ENCODE measurements at places on chromosomes 2 and 18.

DNA sequence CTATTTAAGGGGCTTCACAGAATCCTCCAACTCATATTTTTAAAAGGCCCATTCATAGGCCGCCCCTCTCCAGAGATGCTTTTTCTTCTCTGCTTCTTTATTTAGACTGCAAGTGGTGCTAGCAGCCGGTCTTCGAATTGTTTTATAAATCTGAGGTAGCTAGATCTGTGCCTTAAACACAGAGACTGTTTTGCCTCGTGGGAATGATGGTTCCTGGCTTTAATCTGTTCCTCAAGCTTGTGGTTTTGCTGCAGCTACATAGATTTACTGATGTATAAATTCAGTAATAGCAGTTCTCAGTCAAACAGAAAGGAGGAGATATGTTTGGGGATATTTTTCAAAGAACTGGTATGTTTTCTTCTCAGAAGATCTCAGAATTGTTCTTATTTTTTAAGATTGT lies 45.3 kb downstream of the TNFRSF11A start:
- no peak for DNase-seq

DNA sequence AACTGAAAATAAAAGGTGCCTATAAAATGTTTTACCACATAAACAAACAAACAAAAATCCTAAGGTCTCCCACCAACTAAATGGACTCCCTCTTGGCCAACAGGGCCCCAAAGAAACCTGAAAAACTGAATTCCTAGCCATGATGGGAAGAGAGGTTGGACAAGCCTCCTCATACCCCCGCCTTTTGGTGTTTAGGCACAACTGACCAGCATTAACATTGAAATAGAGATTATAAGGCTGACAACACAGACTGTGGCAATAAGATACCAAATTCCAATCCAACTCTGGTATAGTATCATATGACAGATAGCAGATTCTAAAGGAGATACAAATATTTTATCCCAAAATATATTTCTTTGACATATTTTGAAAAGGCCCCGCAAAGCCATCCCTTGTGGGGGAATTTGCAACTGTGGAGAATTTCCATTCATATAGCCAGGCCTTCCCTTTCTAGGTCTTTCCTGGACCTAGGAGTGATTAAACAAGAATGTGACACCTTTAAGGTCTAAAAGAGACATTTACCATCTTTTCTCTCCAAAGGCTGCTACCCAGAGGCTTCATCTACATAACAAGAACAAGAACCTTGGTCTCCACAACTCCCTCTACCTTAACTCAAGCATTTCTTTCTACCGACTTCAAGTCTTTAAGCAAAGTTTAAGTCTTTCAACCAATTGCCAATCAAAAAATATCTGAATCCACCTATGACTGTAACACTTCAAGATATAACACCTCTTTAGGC lies 80.0 kb downstream of the CHN1 start:
- DNase-seq, result no peak

- no peak for DNase-seq
Observed at GRCh38 chr2:79189465-79189864, 29.9 kb upstream of the REG3A start.

DNA sequence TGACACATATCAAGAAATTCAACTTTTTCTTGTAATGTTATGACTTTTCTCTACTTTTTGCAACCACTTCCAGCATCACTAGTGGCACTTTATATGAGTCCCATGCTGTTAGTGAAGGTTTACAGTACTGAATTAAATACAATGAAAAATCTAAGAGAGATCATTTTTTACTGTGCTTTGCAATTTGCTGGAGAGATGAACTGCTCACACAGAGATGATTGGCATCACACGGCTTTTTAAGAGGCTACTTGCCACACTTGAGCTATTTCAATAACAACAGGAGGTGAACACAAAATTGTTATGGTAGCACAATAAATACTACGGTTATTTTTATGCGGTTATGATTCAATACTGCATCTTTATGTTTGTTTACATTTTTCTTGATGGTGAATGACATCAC lies 88.9 kb downstream of the DAW1 start:
- no peak for DNase-seq

GRCh38 chr2:132275396-132275795 lies 113.6 kb upstream of the ANKRD30BL start:
- no peak for DNase-seq

GRCh38 chr18:79413025-79413424 lies 17.3 kb downstream of the NFATC1 start:
- no peak for DNase-seq

DNA sequence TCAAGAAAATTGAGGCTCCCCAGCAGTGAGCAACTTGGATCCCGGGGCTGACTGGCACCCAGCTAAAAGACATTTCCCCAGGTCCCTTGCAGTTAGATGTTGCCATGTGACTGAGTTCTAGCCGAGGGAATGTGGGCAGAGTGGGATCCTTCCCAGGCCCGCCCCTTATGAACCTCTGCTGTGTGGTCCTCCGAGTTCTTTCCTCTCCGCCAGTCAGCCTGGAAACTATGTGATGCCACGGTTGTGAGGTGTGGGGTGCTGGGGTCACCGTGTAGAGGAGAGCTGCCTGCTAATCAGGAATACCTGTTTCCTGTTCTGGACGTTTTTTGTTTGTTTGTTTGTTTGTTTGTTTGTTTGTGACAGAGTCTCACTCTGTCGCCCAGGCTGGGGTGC lies 45.5 kb downstream of the TMEM37 start:
- no peak for DNase-seq

GRCh38 chr2:237752761-237753165 lies 45.8 kb upstream of the RBM44 start:
- no peak for DNase-seq

DNA sequence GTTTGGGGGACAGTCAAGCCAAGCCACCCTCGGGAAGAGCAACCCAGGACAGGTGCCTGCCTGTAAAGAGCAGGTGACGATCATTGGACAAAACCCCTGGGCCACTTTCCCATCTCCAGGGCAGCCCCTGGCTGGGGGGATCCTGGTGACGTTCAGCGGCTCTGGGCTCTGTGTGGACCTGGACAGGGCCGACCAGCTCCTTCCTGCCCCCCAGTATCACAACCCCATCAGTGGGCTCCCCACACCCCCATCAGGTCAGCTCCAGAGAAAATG lies 57.3 kb upstream of the ASAP2 start:
- no peak for DNase-seq

DNA sequence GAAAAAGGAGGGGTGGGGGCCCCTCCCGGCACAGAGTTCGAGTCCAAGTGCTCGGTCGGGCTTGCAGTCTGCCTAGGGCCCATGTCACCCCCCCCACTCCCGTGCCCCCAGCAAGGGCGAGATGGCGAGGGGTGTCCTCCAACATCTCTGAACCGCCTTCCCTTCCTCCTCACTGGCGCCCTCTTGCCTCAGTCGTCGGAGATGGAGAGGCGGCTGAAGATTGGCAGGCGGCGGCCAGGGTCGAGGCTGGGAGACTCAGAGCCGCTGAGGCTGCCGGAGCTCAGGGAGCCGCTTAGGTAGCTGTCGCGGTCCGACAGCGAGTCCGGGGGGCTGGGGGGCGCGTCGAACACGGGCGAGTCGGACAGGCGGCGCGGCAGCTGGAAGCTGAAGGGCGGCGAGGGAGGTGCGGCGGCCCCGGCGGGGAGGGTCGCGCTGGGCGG lies 2.3 kb downstream of the ZFP36L2 start:
- DNase-seq, result no peak

- DNase-seq, result no peak
Observed at GRCh38 chr2:67499989-67500388, 102.9 kb downstream of the ETAA1 start.

DNA sequence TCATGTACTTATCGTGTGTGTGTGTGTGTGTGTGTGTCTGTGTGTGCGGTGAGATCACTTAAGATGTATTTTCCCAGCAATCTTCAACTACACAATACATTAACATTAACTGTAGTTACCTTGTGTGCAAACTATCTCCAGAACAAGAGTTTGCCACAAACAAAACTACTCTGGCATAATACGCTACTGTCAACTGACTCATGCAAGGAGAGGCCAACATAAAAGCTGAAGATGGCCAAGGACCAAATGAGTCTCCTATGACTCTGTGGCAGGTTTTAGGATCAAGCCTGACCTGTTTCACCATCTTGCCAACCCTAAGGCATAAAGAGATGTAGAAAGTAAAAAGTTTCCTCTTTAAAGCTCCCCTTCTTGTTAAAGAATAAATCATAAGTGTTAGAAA lies 20.1 kb downstream of the CYB5A start:
- no peak for DNase-seq

DNA sequence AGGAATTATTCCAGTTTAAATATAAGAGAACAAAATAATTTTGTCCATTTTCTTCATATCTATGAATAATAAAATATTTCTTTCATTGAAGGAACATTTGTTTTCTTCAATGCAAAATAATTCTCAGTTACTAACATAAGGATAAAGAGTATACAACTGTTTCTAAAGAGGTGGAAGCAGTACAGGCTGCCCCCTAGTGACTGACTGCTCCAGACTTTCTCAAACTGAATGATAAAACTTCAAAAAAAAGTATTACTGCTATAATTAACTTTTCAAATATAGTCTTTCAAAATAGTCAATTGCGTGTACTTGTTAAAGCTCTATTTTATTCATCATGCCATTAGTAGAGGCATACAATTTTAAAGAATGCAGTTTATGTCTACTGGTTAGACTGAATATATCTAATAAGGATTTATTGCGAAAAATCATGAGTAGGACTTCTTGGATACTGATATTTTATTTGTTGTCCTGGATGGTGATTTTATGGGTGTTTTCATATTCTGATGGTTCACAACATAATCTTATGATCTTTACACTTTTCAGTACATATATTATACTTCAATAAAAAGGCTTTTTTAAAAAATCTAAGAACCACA lies 100.1 kb downstream of the WDPCP start:
- DNase-seq, result no peak

DNA sequence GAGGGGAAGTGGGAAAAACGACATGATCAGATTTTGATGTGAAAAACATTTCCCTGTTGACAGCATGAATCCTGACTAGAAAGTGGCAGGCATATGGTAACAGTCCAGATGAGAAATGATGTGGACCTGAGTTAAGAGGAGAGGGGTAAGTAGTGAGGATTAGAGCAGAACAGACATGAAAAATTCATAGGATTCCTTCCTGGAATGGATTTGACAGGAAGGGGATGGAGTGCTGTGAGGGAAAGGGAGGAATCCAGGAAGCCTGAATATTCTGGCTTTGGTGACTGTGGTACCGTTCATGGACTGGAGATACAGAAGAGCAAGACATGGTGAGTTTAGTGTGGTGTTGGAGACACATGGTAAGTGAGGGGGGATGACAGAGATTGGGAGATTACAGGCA lies 115.4 kb downstream of the TMEM131 start:
- DNase-seq, result no peak

DNA sequence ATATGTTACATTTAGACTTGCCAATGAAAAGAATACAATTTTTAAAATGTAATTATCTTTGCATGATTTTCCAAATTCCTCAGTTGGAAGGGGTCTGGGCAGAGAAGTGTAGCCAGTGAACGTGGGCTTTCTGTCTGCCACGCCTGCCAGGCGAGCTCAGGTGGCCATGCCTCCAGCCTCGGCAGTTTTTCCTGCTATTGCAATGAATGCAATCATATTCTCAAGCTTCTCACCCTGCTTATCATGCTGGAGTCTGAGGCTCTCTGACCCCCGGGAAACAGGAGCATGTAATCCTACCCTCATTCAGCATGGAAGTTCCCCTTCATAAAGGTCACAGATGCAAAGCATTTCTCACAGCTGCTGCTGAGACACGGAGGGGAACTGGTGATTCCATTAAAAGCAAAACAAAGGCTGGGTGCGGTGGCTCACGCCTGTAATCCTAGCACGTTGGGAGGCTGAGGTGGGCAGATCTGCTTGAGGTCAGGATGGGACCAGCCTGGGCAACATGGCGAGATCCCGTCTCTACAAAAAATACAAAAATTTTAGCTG lies 154.8 kb downstream of the MBP start:
- DNase-seq, result peak; percentile 47

DNA sequence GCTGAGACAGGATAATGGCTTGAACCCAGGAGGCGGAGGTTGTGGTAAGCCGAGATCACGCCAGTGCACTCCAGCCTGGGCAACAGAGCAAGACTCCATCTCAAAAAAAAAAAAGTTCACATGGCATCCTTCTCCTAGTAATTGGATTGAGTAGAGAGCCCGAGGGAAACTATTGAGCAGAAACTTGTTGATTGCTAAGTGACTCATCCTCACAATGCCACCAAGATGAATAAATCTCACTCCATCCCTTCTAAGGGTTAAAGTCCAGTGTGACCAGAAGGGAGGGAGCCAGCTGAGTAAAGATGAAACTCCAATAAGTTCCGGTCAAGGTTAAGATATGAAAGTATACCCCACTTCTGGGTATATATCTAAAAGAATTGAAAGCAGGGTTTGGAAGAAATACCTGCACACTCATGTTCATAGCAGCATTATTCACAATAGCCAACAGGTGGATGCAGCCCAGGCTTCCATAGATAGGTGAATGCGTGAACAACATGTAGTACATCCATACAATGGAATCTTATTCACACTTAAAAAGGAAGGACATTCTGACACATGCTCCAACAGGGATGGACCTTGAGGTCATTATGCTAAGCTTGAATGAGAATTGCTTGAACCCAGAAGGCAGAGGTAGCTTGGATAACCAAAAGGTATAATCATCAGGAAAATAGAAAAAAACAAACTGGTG lies 13.0 kb upstream of the FHL2 start:
- DNase-seq, result no peak

GRCh38 chr2:220051716-220052115 lies 424.3 kb downstream of the SLC4A3 start:
- DNase-seq, result no peak

GRCh38 chr2:134623796-134624195 lies 95.0 kb downstream of the TMEM163 start:
- no peak for DNase-seq

- DNase-seq, result no peak
Observed at GRCh38 chr2:144159240-144159639, 360.7 kb downstream of the ZEB2 start.

- no peak for DNase-seq
Observed at GRCh38 chr18:31042084-31042405, 497 bp downstream of the DSC3 start.

DNA sequence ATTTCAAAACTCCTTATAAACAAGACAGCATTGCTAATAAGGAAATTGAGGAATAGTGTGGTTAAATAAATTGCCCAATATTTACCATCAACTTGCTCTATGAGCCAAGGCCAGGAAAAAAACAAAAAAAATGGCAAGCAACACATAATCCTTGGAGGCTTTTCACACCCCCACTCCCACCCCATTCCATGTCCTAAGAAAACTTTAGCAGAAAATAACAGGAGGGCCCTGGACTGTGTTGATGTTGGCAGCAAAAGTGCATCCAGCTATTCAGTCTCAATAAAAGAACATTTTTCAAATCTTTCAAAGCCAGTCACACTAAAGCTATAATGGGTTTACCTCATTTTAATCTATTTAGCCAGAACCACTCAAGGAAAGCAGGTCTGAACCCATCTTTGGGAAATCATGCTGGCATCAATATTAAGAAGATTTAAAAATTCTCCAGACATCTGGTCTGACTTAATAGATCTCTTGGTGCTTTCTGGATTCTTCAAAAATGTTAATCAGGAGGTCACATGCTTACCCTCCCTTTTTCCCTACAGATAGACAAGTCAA lies 34.6 kb upstream of the STK17B start:
- DNase-seq, result no peak

- DNase-seq, result no peak
Observed at GRCh38 chr2:29052807-29053206, 21.5 kb downstream of the PCARE start.

- no peak for DNase-seq
Observed at GRCh38 chr18:41965634-41966255, 10.7 kb downstream of the PIK3C3 start.
